ENCODE measurements at places on chromosomes 2 and 18. TPM values are rescaled to one million over a fixed set of nuclear protein-coding genes. Genes with fewer than 3 reads are reported as not detected.

FN1 gene
- 2,588 TPM for total RNA-seq

CXCR2 gene
- total RNA-seq: 2.5 TPM

REG3A gene
- total RNA-seq: not detected

POTEI gene
- not detected for total RNA-seq

DNA sequence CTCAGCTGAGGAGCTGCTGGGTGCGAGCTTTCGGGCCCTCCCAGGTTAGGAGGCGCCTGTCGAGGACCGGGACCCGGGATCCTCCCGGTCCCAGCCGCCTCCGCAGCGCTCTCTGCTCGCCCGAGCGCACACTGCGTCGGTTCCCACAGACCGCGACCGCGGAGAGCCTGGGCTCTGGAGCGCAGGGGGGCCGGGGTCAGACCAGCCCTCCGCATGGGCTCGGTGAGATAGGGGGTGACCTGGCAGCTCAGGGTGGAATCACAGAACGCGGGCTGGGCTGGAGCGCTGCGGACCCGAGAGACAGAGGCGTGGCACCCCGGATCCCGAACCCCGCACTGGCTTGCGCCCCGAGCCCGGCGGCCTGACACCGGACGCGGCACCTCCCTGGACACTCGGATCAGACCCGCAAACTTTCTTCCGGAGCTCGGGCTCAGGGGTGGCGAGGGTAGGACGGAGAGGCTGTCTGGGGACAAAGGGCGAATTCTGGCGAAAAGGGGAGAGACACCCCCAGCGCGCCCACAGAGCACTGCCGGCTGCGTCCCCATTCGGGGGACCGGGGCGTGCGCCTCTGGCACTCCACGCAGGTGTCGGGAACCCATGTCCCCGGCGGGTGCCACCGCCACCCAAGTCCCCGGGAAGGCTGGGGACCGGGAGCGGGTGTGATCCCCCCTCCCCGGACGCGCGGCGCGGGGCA lies 612 bp downstream of the DIPK1C start:
- no peak for DNase-seq

DNA sequence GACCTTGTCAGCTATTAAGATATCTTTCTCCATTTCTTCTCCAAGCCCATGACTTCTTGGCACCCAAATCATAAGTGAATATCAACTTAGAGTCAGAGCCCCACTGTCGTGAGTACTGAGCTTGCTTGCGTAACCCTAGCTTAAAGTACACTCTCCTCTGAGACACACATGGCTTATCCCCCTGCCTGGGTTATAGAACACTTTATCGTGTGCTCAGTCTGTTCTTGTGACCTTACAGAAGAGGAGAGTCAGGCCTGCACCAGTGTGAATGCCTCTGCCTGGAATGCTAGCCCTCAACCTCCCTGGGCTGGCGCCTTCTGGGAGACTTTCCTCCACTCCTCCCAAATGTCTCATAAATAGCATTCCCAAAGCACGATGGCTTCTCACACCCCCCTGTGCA lies 79.3 kb downstream of the CEP192 start:
- no peak for DNase-seq

GRCh38 chr2:168075446-168075845 lies 171.9 kb downstream of the STK39 start:
- DNase-seq: no peak

DNA sequence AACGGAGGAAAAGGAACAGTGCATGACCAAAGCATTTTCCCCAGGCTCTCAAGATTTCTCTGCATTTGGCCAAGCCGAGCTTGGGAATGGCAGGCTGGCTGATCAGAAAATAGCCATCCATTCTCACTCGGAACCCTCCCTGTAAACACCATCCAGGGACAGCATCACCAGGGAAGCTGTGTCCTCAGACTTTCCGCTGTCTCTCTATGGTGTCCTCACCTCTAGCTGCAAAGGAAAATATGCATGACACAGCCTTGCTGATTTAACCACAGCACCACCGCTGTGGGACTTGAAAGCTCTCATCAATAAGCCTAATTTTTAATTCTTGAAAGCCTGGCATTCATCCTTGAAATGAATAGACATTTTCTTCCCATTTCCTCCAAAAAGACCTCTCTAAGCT lies 311.7 kb downstream of the EIPR1 start:
- no peak for DNase-seq

DNA sequence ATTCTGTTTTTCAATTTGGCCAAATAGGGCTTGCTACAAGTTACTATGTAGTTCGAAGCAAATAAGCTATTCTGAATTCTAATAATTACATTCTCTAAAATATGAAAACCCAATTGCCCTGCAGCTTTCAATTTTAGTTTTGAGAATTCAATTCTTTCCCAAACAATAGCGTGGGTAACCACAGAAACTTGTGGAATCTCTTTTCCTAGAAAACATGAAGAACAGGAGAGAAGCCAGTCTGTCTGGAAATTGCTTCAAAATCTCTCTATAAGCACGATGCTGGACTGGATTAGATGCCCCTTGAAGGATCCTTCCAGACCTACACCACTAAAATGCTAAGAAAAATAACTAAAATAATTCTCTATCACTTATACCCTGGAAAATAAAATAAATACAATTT lies 115.0 kb downstream of the THADA start:
- DNase-seq: no peak

DNA sequence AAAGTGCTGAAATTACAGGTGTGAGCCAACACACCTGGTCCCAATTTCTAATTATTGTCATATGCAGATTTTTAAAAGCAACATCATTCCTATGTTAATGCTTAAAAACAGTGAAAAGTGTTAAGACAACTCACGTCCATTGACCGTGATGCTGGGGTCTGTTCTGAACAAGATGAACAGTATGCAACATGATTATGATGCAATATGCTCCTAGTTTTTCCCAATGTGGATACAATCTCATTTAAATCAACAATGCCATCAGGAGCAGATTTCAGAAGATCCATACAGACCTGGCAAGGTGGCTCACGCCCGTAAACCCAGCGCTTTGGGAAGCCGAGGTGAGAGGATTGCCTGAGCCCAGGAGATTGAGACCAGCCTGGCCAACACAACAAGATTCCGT lies 31.5 kb downstream of the E2F6 start:
- DNase-seq: no peak

DNA sequence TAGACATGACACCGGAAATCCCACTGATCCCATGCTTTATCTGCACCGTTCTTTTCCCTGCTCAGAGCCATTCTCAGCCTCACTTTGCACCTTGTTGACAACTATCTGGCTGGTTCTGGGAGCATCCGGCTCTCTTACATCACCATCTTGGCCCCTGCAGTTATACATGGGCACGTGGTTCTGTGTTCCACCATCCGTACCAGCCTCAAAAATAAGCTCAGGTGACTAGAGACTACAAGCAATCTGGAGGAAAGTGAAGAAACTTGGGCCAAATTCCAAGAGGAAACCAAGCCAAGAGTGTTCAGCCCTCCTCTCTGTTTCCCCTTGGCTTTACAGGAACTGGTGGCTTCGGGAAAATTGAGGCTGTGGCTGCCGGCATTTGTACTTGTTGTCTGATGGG lies 244.6 kb upstream of the ACVR2A start:
- no peak for DNase-seq

DNA sequence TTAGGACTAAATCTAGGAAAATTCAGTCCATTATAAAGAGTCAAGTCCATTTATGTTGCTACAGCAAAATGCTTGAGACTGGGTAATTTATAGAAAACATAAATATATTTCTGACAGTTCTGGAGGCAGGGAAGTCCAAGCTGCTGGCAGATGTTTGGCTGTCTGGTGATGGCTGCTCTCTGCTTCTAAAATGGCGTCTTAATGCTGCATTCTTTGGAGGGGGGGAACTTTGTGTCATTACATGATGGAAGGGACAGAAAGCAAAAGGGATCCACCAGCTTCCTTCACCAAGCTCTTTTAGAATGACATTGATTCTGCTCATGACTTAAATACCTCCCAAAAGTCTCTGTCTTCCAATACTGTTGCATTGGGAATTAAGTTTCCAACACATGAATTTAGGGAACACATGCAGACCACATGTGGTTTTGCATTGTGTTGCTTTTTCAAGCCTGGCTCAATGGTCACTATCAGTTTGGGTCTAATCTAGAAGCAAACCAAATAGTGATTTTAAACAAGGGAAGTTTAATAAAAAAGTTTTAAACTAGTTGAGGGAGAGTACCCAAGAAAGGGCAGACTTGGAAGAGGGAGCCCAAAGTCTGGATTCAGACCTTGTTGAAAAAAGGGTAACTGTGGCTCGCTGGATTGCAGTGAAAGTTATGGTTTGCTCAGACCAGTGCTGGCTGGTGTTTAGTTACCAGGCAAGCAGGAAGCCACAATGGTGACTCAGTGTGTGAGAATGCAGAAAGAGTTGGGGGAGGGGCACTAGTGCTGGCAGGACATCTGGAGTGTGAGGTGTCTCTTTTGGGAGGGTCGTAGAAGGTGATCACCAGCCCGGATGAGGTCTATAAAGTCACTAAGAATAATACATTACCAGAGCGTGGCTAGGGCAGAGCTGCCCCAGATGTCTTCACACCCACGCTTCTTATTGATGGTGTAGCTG lies 30.8 kb downstream of the C18orf54 start:
- no peak for DNase-seq

DNA sequence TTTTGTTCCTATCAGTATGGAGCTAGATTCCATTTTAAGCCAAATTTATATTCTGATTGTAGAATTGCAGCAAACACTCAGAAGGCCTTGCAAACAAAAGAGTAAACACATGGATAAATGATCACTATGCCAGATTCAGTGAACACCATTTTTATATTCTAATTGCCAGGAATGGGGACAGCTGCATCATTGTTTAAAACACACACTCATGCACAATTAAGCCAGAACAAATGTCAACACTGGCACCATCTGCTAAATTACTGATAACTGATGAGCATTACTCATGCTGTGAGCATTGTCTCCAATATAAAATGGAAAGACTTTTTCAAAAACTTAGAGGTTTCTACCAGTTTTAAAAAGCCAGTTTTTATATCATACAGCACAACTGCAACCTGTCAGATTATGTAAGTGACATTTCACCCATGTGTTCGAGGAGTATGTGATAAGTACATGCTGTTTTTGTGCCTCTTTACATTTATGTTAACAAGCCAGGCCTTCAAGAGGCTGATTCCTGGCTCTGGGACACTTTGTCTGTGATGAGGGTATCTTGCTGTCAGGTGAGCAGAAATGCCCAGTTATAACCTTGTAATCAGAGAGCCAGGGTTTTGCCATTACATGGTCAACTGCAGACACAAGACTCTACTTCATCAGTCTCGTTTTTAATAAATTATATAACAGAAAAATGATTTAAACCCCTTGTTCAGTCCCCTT lies 4.4 kb upstream of the ST8SIA5 start:
- DNase-seq: no peak

GRCh38 chr2:205324355-205324754 lies 357.9 kb upstream of the NRP2 start:
- DNase-seq: no peak

DNA sequence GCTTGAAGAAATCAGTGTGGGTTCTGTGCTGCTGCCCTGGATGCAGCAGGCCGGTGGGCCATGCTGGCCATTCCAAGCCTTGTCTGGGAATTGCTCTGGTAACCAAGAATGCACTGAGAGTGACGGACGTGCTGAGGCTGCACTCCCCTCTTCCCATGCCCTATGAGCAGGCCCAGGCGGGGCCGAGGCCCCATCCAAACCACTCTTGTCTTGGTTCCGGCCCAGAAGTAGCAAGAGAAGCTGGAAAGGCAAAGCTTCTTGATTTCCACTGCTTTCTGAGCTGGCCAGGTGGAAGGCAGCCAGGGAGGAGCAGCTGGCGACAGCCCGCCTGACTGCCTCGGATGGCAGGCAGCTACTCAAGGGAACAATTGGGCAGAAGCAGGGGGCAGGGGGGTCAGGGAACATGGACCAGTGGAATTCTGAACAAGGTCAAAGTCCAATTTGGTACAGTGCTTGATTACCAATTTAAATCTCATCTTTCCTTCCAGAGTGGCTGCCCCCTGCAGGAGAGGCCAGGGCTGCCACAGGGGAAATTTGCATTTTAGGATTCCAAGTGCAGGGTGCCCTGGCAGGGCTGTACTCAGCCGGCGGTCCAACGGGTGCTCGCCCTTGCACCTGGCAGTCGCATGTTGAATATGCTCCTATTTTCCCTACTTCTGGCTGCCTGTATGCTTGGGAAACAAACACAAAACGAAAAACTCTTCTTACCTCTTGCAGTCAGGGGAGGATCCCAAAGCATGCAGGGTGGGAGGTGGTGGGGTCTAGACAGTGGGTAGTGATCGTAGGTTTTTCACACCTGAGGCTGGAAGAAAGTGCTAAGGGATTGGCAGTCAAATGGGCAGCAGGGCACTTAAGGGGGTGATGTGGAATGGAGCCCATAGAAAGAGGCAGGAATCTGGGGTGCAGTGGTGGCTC lies 67.3 kb downstream of the LIPG start:
- DNase-seq: peak; percentile 89

GRCh38 chr2:22582107-22582506 lies 802.9 kb upstream of the KLHL29 start:
- no peak for DNase-seq

DNA sequence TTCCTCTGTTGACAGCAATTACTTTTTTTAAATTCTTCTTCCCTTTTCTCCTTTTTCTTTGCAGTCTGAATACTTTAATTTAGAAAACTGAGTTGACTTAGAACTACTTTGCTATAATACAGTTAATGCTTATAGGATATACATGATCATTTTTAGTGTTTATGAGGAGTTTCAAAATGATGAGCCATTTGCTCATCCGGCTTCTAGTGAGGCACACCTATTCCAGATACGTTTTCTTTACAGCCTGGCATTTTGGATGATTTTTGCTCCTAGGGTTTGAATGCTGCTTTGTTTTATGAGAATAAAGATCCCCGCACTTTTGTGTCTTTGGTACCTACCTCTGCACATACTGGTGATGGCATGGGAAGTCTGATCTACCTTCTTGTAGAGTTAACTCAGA lies 52.8 kb downstream of the EIF5B start:
- DNase-seq: no peak

DNA sequence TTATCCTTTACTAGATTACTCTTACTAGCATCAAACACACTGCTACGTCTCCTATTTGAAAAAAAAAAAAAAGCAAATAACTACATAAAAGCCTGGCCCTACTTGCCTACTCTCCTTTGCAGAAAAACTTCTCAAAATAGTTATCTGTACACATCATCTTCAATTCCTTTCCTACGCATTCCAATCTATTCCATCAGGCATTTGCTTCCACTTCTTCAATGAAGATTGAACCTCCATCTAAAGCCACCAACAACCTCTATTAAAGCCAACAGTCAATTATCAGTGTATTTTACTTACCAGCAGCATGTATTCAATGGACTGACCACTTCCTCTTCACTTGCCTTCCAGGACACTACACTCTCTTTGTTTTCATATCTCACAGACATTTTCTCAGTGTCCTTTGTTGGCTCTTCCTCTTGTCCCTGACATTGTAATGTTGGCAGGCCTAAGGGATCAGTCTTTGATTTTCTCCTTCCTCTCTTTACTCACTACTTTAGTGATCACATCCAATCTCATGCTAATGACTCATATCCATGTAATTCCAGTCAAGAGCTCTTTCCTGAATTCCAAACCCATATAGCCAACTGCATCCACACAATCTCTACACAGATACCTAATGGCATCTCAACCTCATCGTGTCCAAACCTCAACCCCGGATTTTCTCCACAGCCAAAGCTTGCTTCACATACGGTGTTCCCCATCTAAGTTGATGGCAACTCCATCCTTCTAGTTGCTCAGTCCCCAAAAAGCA lies 131.3 kb downstream of the CCDC148 start:
- DNase-seq: no peak
